Foreskin keratinocyte (primary cell): ENCODE measurements at places on chromosomes 11 and 22. TPM values are rescaled to one million over a fixed set of nuclear protein-coding genes. Genes with fewer than 3 reads are reported as not detected.

GRCh38 chr22:44158816-44159215 is 21.9 kb upstream of the PARVG start:
- no peak for DNase-seq

NRIP3 gene
- 2.2 and 3.3 TPM in 2 replicates for total RNA-seq

KCTD14 gene
- 11.2 and 12.8 TPM in 2 replicates for total RNA-seq

GRCh38 chr11:38315151-38315550 is 1717.1 kb upstream of the RAG2 start:
- DNase-seq: peak; percentile 22

DNA sequence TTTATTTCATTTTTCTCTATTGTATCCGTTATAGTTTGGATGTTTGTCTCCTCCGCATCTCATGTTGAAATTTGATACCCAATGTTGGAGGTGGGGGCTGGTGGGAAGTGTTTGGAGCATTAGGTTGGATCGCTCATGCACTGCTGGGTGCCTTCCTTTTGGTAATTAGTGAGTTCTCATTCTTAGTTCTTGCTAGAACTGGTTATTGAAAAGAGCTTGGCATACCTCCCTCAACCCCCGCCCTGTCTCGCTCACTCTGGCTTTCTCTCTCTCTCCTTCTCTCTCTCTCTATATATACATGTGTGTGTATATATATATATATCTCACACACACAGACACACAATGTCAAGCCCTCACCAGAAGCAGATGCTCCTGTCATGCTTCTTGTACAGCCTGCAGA is 978.7 kb downstream of the DLG2 start:
- no peak for DNase-seq

DNA sequence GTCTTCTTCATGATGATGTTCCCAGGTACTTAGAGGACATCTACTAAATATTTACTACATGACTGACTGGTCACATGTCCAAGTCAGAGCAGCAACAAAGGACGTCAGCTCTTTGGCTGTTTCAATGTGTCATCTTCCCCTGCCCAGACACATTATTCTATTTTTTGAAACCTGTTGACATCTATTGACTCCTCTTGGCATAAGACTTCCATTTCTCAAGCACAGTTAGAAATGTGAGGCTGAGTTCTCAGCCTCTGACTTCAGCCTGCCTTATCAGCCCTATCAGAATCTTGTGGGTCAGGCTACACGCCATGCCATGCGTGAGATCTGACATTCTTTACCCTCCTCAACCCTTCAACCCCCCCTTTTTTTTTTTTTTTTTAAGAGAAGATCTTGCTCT is 63.8 kb downstream of the SC5D start:
- peak; percentile 50 for DNase-seq

PTPRCAP gene
- total RNA-seq: 0.32 and 0.61 TPM in 2 replicates

DNA sequence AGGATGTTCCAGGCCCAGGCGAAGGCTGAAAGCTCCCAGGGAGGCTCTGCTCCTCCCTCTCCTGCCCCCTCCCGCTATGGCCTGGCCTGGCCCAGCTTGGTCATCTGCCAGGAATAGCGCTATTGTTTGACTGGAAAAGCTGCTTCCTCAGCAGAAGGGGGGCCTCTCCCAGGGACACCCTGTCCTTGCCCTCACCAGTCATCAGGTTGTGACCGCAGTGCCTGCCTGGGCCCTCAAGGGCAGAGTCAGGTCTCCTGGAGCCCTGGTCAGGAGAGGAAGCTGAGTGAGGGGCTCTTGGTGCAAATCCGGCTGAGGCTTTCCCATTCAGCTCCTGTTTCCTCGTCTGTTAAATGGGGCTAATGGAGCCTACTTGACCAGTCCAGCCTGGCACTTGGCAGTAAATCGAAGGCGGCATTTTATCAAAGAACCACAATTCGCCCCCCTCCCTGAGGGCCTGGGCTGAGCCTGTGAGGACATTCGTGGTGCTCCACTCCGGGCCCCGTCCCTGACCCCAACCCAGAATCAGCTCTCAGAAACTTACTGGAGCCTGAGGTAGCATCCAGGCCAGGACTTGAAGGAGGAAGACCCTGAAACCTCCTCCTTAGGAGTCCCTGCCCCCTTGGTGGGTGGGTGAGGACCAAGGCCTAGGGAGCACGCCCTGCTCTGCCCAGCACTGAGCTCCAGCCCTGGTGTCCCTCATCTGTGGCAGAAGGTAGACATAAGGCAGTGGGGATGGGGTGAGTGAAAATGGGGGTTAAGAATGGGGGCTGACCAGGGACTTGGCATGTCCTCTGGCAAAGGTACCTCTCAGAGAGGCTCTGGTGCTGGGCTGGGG is 2.0 kb upstream of the CASTOR1 start:
- no peak for DNase-seq

- DNase-seq: no peak
These were observed 36.0 kb downstream of the IRAG1 start for GRCh38 chr11:10657308-10658271.

DNA sequence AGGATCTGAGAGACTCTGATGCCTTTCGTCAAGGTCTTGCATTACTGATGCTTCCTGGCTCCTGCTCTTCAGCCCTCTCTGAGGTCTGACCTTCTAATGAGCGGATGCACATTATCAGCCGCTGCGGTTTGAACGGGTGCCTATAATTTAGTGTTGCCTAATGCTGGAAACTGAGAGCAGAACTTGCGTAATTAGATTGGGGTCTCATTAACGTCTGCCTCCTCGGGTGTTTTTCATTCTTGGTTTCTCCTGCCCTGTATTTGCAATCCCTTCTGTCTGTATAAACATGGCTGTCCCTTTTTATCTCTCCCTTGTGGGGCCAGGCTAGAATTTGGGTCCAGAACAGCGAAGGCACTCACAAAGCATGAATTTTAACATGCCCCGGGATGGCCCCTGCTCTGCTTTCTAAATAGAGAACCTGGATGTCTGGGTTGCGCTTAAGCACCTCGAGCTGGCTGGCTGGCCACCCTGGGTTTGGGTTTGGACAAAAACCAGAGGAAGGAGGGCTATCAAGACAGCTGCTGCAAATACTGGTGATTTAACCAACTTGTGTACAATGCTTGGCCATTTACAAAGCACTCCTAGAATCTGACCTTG is 118.6 kb downstream of the TIMP3 start:
- DNase-seq: no peak

DNA sequence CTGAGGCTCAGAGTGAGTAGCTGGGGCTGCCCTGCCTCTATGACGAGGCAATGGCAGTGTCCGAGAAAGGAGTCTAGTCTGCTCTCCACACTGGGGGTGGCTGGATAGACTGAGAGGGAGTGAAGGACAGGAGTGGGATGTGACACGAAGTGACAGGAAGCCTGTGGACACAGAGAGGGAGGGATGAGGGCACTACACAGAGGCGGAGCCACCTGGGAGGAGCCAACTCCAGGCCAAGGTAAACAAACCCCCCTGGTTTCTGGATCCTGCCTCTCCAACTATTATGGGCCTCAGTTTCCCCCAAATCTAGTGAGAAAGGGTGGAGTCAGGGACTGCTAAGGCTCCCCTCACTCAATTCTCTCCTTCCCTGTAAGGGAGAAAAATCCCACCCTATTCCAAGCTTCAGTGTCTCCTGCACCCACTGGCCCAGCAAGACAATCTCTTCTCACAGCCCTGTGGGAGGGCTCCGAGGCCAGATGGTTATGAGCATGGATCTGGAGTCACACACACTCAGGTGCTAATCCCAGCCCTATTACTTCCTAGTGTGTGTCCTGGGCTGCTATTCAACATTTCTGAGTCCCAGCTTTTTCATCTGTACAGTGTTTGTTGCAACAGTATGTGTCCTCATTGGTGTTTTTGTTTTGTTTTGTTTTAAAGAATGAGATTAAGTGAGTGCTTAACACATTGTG is 24.9 kb downstream of the ASPHD2 start:
- no peak for DNase-seq

DNA sequence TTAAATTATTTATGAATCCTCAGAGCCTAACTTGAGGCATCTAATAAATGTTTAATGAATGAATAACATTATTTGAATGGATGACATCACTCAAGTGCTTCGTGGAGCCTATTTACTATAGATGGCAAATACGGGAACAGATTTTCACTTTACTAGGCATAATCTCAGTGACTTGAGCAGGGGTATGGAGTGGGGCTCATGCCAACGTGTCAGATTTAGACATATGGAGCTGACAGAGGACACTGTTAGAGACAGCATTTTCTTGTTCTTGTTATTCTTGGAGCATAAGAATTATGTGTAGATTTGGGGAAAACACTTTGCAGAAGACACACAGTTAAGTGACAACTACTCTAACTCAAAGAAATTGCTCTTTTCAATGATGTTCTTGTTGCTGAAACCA is 78.5 kb downstream of the RDX start:
- no peak for DNase-seq

DNA sequence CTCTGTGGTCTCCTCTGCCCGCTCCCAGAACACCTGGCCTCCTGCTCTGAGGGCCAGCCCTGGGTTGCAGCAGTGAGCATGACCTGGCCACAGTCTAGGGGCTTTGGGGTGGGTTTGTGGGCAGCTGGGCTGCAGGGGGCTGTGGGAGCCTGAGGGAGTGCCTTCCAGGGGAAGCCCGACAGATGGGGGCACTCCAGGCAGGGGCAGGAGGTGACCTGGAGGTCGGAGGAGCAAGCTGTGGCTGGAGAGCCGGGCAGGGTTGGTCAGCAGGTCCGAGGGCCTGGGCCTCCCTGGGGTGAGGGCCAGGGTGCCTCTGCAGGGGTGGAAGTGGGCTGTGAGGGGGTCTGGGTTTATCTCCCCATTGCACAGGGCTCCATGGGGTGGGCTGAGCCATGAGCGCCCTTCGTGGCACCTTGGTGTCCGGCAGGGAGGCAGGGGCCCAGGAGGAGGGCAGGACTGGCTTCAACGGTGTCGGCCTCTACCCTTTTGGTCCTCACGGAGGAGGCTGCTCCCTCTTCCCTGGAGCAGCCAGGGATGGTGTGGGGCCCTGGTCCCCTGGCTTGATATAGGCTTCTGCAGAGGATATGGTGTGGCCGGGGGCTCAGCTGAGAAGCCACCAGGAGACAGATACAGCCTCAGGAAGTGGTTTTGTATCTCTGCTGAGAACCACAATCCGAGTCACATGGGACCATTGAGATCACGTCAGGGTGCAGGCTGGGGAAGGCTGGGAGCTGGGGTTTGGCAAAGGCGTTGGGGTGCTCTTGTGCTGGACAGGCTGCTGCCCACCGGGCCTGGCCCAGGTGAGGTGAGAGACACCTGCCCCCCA is 22.3 kb downstream of the KCNQ1 start:
- DNase-seq: no peak
